Muscle of leg (tissue), 16 donors: ENCODE measurements at places on chromosomes 2 and 18. TPM values are rescaled to one million over a fixed set of nuclear protein-coding genes. Genes with fewer than 3 reads are reported as not detected.

The MC4R gene
- 0.26 TPM for polyA plus RNA-seq

GRCh38 chr2:218810256-218810655 lies 21.3 kb downstream of the PRKAG3 start:
- no peak for DNase-seq

The RBM44 gene
- polyA plus RNA-seq = 0.33 TPM

- DNase-seq = no peak
These were observed 524.7 kb upstream of the ACVR2A start for GRCh38 chr2:147320146-147320545.

- DNase-seq = no peak
These were observed 1210.3 kb upstream of the ZEB2 start for GRCh38 chr2:145729993-145730770.

GRCh38 chr2:239288237-239288636 lies 112.6 kb downstream of the HDAC4 start:
- no peak for DNase-seq

DNA sequence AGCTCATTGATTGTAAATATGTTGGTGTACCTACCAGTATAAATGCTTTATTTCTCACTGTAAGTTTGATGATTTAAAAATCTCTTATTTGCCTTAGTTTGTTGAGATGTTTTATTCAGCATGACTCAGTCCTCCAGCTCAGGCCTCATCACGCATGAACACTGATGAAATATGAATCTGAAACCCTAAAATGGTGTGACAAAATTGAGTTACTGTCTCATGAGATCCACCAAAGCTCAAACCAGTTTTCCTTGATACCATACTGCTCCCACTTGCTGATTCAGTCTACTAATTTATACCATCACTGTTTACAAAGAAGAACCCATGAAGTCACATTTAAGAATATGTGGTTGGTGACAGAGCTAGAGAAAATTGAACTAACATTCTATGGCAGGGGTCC lies 524.9 kb downstream of the LRRTM4 start:
- no peak for DNase-seq

- no peak for DNase-seq
These were observed 34.2 kb upstream of the ACTR2 start for GRCh38 chr2:65193446-65193845.

DNA sequence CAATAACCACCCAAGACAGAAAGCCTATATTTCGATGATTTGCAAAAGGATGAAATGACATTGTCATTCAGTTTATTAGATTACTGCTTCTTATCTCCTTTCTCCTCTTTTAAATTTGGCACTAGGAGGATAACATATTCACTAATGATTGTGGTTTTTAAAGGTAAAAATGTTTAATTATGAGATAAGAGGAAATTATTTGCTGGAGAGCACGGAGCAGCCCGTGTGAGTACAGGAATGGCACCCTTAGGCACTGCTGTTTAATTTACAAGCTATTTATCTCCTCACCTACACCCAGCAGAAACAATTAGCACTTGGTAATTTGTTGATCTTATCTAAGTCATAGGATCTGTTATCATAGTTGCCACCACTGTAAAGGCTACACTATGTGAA lies 87.4 kb upstream of the SP3 start:
- DNase-seq = no peak

GRCh38 chr2:45960057-45960863 lies 308.8 kb downstream of the PRKCE start:
- DNase-seq = no peak

The RMND5A gene
- 35.2 TPM for polyA plus RNA-seq

DNA sequence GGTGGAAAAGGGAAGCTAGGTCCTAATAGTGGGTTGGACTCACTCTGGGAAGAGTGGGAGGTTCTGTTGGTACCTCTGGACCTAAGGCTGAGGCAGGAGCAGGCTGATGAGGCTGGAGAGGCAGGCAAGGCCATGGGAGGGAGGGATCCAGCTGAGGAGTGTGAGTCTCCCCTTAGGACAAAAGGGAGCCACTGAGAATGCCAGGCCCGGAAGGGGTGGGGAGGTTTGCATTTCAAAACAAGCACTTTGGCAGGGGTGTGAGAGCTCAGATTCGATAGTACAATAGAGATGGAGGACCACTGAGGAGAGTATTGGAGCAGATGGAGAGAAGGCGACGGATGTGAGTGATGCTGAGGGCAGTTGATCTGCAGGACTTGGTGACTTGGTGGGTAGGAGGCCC lies 132.1 kb upstream of the CAPN13 start:
- DNase-seq = no peak

- peak; percentile 12 for DNase-seq
These were observed 363.4 kb upstream of the SOX11 start for GRCh38 chr2:5328826-5329225.

The CPLX4 gene
- not detected for polyA plus RNA-seq

- no peak for DNase-seq
These were observed 60.1 kb downstream of the TGIF1 start for GRCh38 chr18:3510024-3510423.

DNA sequence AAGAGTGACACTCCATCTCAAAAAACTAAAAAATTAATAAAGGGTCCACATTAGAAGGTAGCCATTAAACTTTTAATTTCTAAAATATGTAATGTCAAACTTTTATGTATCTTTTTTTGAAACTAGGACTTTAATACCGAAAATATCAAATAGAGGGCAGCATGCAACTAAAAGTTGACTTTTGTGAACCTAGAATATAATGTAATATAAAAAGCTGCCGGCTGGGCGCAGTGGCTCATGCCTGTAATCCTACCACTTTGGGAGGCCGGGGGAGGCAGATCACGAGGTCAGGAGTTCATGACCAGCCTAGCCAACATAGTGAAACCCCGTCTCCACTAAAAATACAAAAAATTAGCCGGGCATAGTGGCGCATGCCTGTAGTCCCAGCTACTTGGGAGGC lies 62.8 kb downstream of the INO80D start:
- DNase-seq = peak; percentile 9

The DSG3 gene
- polyA plus RNA-seq = 0.16 TPM

- no peak for DNase-seq
These were observed 6.4 kb upstream of the NEUROD1 start for GRCh38 chr2:181686576-181687185.

GRCh38 chr2:30332791-30333453 lies 101.6 kb downstream of the LBH start:
- no peak for DNase-seq

DNA sequence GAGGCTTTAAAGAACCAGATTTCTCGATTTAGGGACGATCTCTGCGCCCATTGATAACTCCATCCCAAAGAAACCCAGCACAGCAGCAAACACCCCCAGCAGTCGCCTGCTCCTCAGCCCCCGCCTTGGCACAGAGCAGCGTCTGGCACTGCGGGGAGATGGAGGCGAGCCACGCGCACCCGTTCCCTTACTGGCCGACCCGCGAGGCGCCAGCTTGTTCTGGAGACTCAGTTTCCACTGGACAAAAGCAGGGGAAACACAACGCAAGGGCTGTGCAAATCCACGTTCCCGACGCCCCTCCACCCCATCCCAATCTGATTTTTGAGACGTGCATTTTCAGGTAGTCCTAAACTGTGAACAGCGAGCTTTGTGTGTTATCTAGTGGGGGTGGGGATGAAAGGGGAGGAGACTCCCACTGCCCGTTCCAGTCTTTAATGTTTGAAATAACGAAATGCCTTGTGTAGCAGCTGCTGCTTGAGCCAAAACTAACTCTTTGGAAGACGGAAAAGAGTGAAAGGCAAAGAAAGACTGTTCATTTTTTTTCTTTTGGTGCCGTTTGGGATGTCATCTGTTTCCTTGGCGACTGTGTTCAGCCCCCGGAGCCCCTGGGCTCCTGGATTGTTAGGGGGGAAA lies 143.2 kb downstream of the MEIS1 start:
- DNase-seq = peak; percentile 16

DNA sequence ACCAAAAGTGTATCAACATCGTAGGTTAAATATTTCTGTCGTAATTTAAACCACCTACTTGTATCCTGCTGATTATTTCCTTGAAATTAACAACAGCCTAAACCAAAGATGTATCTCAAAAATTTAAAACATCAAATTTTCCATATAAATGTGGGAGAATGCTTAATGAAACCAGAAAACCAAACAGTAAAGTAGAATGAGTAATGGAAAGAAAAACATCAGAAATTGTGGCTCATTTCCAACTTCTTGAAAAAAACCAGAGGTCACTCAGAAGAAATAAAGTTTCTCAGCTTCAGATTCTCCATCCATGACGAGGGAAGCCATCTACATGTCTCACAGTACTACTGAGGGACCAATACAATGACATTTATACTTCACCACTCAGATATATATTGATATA lies 296.5 kb downstream of the NOL4 start:
- DNase-seq = peak; percentile 24

The SLC4A1AP gene
- polyA plus RNA-seq = 23.2 TPM

The ASXL3 gene
- polyA plus RNA-seq = 5.0 TPM

The COL5A2 gene
- polyA plus RNA-seq = 297 TPM

GRCh38 chr18:7686278-7686677 lies 119.2 kb downstream of the PTPRM start:
- no peak for DNase-seq

The CTNNA2 gene
- 0.42 TPM for polyA plus RNA-seq

The INSIG2 gene
- 16.4 TPM for polyA plus RNA-seq

DNA sequence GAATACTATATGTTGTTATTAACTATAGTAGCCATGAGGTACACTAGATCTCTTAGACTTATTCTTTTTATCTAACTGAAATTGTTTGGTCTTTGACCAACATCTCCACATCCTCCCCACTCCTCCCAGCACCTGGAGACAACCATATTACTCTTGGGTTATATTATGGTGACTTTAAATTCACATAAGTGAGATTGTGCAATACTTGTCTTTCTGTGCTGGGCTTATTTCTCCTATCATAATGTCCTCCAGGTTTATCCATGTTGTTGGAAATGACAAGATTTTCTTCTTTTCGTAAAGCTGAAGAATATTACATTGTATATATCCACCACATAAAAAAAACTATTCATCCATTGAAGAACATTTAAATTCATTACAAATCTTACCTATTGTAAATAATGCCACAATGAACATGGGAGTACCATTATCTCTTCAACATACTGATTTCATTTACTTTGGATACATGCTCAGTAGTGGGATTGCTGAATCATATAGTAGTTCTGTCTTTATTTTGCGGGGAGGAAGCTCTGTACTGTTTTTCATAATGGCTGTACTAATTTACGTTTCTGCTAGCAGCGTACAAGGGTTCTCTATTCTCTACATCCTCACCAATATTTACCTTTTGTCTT lies 159.2 kb upstream of the SCN7A start:
- no peak for DNase-seq

The FSHR gene
- 0.36 TPM for polyA plus RNA-seq

DNA sequence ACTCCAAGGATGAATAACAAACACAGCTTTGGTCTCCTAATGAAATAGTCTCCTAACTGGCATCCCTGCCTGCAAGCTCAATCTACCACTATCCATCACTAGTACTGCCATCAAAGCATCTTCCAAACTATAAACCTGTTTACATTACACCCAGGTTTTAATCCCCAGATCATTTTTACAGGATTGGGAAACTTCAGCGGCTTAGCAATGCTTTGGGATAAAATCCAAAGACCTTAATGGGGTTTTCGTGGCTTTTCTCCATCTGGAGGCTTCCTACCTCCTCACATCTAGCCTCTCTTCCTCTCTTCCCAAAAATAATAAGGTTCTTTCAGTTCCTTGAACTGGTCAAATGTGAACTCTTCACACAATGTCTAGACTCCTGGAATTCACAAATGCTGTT lies 92.2 kb upstream of the SETBP1 start:
- no peak for DNase-seq

DNA sequence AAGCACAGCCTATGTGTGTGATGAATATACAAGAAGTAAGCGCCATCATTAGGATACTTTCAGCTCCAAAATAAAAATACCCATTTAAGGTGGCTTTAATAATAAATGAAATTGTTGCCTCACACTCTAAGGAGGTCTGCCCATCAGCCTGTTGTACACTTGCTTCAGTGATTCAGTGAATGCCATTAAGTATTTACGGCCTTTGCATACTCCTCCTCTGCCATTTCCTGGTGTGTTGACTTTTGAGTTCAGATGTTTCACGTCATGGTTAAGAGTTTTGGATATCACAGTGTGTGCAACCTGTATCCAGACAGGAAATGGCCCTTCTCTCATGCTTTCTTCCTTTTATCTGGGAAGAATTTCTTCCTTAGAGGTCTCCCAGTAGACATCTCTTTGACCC lies 38.6 kb upstream of the SNORC start:
- DNase-seq = no peak

DNA sequence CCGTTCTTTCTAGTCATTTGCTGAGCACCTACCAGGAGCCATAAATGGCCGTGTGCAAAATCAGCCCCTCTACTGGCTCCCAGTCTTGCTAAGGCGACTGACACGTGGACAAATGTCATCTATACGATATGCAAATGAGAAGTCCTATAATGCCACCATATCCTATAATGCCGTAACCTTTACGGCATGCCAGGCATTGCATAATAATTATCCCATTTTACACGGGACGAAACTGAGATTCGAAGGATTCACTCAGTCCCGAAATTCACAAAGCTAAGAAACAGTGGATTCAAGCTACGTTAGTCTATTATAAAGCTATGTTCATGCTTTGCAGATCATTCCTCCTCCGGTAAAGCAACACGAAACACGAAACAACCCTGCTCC lies 34.1 kb upstream of the RNF149 start:
- DNase-seq = no peak

DNA sequence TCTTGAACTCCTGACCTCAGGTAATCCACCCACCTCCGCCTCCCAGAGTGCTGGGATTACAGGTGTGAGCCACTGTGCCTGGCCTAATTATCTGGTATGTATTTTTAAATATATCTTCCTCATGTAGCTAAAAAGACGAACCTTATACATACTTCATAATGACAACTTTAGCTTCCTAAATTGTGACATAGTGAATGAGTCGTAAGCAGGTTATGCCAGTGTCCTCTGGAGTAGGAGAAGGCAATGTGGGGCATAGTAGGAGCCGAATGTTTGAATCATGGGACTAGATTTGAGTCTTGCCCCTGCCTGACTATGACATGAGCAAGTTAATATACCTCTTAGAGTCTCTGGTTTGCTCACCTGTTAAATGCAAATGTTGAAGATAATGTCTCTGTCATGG lies 95.8 kb upstream of the FOSL2 start:
- DNase-seq = no peak

- no peak for DNase-seq
These were observed 17.0 kb upstream of the TMEM18 start for GRCh38 chr2:694174-694573.

The FNDC4 gene
- polyA plus RNA-seq = 8.7 TPM
